Activated B cell treated with CpG ODN at 0.5 μM for 24 hours (primary cell): ENCODE measurements at places on chromosomes 3 and 15. TPM values are rescaled to one million over a fixed set of nuclear protein-coding genes. Genes with fewer than 3 reads are reported as not detected.
A peak's percentile ranks its signal among the peaks of the same experiment; 100 is the strongest.

MRPS25 gene
- 72.4 and 85.9 TPM in 2 replicates for total RNA-seq

ZNF385D gene
- total RNA-seq: not detected in 2 replicates

PLA2G4E gene
- total RNA-seq: not detected in 2 replicates

ANKUB1 gene
- not detected in 2 replicates for total RNA-seq

ZNF710 gene
- total RNA-seq: 36.2 and 45.5 TPM in 2 replicates

DNA sequence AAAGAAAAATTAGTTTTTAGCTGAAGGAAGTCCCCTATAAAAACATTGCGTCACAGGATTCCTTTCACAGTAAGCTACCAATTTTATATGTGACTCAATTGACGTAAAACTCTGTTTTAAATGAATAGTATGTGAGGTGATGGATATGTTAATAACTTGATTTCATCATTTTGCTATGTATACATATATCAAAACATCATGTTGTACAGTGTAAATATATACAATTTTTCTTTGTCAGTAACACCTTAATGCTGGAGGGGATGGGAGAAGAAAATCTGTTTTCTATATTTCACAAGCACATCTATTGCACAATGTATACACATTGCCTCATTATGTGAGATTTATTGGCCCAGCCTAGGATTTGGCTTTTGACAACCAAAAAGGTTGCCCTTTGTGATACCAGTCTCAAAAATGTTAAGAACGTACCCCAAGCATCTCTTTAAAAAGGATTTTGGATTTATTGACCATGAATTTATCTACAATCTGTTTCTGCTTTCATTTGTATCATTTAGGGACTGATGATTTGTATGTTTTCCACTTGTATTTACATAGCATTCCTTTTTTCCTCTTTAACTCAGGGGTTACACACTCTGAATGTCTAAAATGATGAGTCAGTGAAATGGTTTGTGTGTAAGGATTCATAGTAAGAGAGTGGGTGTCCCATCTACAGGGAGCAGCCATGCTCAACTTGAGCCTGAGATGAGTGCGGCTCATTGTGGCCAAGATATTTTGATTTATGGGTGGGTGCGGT is 62.6 kb downstream of the CRTC3 start:
- DNase-seq: no peak

- no peak for DNase-seq
Measured at GRCh38 chr15:62684123-62684808, 358.3 kb upstream of the TPM1 start.

DNA sequence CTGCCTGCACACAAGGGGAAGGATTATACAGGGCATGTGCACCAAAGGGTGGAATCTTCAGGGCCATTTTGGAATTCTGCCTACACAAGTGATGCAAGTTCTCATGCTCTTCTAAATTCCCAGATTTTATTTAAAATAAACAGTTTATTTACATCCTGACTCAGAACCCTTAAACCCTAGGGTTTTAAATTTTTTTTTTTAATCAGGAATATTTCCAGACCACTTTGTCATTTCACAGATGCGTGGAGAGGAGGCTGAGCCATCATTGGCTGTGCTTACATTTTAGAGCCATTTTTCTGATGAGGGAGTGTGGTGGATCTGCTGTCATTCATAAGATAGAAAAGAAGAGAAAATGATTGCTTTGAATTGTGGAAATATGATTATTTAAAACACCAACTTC is 65.2 kb upstream of the MNS1 start:
- no peak for DNase-seq

- no peak for DNase-seq
Measured at GRCh38 chr15:38490242-38490922, 36.5 kb downstream of the FAM98B start.

GRCh38 chr3:171967932-171968678 is 71.3 kb upstream of the FNDC3B start:
- DNase-seq: no peak

DNA sequence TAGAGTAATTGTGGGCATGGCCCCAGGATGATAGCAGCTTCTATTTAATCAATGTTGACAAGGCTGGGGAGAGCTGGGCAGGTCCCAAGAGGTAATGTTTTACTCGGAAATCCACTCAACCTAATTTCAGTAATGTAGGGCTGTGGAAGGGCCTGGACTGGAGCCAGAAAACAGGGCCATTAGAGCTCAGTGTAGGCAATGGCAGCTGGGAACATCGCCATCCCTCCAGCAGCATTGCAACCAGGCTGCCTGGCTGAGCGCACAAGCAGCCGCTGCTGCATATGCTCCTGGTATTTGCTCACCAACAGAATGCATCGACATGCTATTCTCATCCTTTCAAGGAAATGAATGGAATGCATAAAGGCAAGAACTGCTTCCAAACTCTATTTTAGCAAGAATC is 90.0 kb downstream of the GAP43 start:
- no peak for DNase-seq

GRCh38 chr3:188861842-188862744 is 309.7 kb upstream of the TPRG1 start:
- no peak for DNase-seq

GRCh38 chr15:50003786-50004334 is 115.2 kb downstream of the ATP8B4 start:
- DNase-seq: peak; percentile 20

DNA sequence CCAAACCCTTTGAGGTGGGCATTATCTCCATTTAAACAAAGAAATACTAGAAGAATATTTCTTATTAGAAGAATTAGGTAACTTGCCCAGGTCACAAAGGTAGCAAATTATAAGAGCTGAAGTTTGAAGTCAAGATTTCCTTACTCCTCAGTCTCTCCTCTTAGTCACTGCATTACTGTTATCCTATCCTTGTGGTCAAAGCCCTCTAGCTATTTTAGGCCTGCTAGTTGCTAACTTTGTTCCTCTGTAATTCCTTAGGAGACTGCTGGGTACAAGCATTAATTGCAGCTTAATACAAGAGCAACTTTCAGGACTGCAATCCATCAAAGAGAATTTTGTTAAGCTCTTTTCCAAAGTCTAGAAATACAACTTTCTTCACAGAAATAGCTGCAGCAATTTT is 528.2 kb downstream of the ZIC1 start:
- DNase-seq: no peak
